Activated naive CD4-positive, alpha-beta T cell treated with anti-CD3 and anti-CD28 coated beads, Interleukin-2, amount 10 ng/mL, durations not matched to agents 7 days and 5 days (primary cell): ENCODE measurements at places on chromosomes 7 and 10.

DNA sequence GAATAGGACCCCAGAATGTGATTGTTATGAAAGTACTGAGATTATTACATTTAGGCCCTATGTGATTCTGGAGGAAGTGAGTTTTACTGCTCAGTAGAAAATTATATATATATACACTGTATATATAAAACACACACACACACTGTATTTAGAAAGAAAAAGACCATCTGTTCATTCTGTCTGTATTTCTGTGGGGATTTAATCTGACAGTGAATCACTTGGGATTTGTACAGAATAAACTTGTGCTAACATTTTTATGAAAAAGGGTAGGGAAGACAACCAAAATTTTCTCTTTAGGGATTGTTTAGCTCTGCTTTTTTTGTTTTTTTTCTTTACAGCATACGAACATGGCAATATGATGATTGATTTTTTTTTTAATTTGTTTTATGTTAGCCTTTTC is 142.7 kb downstream of the EXOC4 start:
- no peak for DNase-seq

GRCh38 chr7:113904521-113904920 is 14.3 kb downstream of the PPP1R3A start:
- no peak for DNase-seq

DNA sequence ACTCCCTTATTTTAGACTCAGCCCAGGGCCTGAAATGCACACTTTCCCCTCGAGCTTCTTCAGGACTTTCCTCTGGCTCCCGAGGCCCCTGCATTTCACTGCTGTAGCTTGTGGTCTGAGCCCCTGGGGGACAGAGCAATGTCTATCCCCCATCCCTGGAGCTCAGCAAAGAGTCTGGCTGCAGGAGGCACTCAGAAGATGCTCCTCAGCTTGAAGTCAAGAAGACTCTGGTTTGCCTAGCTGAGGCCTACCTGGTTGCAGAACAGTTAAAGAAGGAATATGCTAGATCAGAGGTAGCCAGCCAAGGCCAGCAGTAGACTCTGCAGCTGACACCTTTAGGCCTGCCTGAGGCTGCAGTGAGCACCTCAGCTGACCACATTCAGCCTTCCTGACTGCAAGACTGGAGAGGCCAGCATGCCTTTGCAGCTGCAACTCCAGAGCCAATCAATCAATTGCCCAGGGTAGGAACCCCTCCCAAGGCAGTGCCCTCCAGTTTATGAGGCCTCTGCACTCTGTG is 36.9 kb upstream of the IKZF1 start:
- DNase-seq = peak; percentile 31

DNA sequence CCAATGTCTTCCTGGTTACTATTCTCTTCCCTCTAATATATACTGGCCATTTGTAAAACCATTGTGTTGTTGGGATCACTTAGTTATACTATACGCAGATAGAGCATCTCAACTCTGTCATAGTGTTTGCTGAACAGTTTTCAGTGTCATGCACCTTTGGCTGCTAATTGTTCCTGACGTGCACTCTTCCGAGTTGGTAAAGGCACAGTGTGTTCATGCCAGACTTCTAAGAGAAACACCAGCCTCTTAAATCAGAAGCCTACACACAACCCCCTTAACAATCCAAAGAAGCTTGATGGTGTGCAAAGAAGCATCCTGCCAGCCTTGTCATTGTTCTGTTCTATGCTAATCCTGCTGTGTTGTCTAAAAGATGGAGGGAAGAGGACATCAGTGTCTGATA is 131.1 kb downstream of the MAPK8 start:
- no peak for DNase-seq

DNA sequence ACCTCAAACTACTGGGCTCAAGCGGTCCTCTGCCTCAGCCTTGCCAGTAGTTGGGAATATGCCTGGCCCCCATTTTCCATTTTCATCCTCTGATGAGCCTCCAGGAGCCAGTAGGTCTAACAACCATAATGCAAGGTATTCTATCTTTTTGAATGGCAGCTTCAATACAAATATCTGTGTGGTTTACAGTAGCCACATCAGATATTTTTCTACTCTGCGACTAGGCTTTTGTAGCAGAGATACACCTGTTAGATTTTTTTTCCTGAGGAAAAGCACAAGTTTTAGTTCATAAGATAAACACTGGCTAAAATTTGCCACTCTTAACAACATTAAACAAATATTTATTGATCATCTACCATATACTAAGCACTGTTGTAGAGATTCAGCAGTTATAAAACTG is 3.9 kb upstream of the GLCCI1 start:
- DNase-seq = no peak

- DNase-seq = no peak
These were observed 221.5 kb downstream of the INHBA start for GRCh38 chr7:41481353-41481752.

DNA sequence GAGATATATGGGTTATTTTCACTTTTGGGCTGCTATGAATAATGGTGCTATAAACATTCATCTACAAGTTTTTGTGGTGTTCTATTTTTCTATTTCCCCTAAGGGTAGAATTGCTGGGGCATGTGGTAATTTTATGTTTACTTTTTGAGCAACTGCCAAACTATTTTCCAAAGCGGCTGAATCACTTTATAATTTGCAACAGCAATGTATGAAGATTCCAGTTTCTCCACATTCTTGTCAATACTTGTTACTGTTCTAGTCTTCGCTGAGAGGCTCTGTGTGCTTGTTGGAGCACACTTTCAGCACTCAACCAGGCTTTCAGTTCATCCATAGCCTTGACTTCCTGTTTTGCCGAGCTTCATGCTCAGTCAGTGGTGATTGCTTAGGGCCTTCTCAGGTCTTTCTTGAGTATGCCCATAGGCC is 39.0 kb downstream of the ADK start:
- peak; percentile 41 for DNase-seq

DNA sequence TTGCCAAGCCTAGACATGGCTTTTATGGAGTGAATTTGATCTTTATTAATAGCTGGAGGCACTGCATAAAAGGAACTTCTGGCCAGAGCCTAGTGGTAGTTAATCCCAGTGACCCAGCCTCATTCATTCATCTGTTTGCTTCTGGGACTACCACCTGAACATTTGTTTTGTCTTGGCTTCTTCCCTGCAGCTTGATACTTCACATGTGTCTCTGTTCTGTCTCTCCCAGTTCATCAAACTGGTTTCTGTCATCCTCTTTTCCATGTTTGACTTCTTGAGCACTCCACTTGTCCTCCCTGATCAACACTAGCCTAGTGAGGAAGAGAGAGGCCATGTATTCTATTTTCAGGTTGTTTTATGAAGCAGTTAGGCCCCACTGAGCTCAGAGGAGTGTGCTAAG is 163.6 kb downstream of the NRG3 start:
- DNase-seq = no peak

DNA sequence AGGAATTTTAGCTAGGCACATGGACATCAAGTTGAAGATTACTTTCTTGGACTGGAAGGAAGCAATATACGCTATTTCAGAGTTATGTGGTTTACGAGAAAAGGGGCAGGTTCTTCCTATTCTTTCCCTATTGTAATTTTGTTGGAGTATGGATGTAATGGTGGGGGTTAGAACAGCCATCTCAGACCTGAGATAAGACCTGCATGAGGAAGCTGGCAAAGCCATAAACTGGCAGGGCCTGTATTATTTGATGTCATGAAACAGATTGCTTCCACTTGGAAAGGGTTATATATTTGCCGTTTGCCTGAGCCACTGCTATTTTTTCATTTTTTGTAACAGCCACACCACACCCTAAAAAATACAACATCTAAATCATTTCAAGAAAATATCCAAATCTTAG is 220.5 kb upstream of the MAGI2 start:
- no peak for DNase-seq

GRCh38 chr7:100571829-100572116 is 1.9 kb downstream of the SAP25 start:
- DNase-seq = no peak

- no peak for DNase-seq
These were observed 131.3 kb downstream of the ANK3 start for GRCh38 chr10:60258429-60258797.

DNA sequence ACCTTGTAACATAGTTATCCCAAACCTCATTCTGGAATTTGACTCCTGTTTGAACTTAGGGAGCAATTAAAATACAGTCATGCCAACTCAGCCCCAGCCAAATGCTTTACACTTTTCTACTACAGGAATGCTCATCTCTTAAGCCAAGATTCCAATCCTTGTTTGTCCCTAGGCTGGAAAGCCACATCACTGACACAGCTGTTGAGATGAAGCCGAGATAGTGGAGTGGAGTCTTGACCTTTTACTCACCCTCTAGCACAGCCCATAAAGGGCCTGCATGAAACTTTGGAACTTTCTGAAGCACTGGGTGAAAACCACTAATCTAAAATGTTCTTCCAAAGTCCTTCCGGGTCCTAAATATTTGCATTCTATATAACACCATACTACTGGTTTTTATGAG is 247.3 kb downstream of the ETV1 start:
- DNase-seq = no peak

- no peak for DNase-seq
These were observed 537.1 kb downstream of the PTPRN2 start for GRCh38 chr7:158050441-158050977.

- peak; percentile 86 for DNase-seq
These were observed 29.6 kb downstream of the SKIDA1 start for GRCh38 chr10:21495752-21496342.

GRCh38 chr7:37728747-37729146 is 45.2 kb downstream of the GPR141 start:
- no peak for DNase-seq
